ENCODE measurements at places on chromosomes 11 and 22.

DNA sequence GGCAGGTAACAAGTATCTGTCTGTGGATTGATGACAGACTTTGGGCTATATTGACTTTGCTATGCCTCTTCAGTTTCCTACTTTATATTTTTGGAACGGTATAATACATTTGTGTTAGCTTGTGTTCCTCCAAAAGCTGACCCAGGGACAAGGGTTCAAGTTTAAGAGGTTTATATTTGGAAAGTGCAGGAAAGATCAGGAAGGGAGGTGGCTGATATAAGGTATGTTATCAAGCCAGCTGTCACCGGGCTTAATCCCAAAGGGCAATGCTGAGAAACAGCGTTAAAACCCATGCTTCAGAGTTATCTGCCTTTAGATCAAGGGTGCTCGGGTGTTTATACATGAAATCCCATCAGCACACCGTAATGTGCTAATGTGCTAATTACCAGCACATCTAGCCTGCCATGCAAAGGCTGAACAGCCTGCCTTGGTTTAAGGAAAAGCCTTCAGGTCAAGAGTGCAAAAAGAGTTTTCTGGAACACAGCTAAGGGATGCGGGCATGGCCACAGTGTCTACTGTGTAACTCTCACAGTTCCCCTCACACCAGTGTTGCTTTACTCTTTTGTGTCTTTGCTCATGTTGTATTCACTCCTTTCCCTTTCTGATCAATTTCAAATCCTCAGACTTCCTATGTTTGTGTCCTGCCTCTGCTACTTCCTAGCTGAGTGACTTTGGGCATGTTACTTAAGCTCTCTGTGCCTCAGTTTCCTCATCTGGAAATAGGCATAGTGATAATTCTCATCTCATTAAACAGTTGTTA lies 77.5 kb downstream of the BDNF start:
- no peak for DNase-seq

DNA sequence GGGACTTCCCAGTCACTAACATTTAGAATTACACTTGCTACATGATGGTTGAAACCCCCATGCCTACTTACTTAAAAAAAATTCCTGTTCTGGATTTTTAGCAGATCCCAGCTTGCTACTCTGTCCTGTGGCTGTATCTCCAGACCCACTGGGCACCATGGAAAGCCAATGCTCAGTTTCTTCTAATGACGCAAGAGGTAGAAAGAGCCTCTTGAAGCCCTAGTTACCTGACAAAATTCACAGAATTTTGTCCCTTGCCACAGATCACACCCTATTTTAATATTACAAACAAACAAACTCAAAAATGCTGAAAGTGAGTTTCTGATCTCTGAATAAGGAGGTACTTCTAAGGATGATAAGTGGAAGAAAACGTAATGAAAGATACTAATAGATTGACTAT lies 24.3 kb upstream of the TENM4 start:
- no peak for DNase-seq

DNA sequence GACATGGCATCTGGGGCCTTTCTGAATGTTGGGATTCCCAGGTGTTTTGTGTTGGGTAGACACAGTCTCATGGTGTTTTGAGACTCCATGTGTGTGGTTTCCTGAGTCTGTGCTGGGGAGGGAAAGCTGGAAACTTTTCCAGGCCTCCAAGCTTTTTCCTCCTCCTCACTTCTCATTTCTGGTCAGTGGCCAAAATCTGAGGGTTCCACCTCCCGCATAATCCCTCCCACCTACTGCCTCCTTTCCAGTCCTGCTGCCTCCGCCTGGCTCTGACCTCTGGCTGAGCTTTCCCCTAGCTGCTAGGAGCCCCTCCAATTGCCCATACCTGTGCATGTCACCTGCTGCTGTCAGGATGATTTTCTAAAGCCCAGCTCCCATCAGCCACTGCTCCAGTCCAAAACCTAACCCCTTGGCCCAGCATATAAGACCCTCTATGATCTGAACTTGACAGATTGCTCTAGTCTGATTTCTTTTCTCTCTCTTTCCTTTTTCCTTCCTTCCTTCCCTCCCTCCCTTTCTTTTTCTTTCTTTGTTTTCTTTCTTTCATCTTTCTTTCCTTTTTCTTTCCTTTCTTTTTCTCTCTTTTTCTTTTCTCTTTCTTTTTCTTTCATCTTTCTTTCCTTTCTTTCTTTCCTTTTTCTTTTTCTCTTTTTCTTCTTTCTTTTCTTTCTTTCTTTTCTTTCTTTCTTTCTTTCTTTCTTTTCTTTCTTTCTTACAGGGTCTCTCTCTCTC lies 51.4 kb upstream of the NECTIN1 start:
- no peak for DNase-seq

GRCh38 chr11:12684816-12685215 lies 10.6 kb downstream of the TEAD1 start:
- DNase-seq: no peak

GRCh38 chr11:37107415-37107814 lies 509.4 kb upstream of the RAG2 start:
- DNase-seq: no peak

DNA sequence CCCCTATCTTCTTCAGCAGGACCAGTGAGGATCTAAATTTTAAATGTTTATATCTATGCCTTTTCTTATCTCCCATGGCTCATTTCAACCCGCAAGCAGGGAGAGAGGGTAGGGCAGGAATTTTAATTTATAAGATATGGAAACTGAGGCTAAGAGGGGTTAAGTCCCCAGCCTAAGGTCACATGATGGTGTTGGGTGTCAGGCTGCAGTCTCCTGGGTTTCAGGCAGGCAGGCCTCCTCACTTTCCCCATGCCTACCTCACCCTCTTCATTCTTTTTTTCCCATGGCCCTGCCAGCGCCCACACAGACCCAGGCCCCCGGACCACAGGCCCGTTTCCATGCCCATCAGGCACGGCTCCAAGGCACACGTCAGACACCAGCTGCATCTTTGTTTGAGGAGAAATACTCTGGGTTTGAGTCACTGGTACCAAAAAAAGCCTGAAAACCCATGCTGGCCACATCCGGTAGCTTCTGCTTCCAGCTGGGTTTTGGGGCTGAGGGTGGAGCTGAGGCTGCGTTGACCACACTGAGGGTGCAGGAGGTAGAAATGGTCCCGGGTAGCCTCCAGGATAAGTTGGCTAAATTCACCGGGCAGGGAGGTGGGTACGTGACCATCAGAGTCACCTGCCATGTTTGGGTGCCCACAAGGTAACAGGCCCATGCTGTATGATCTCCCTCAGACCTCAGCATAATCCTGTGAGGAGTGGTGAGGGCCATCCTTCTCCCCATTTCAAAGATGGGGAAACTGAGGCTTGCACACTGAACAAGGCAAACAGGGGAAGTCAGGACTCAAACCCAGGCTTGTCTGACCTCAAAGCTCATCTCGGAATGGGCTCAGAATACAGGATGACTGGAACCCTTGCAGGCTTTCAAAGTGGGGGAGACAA lies 7.5 kb downstream of the CRYBB1 start:
- DNase-seq: peak; percentile 87
